ENCODE measurements at places on chromosomes 6 and 20. TPM values are rescaled to one million over a fixed set of nuclear protein-coding genes. Genes with fewer than 3 reads are reported as not detected.

Gene C6orf132
- total RNA-seq, result 1.8 TPM

Gene NRN1
- total RNA-seq, result 0.74 TPM

Gene GCNT2
- total RNA-seq, result 48.4 TPM

Gene TTI1
- total RNA-seq, result 55.9 TPM

Gene COL12A1
- 1.3 TPM for total RNA-seq
